ENCODE measurements at places on chromosomes 5 and 9. TPM values are rescaled to one million over a fixed set of nuclear protein-coding genes. Genes with fewer than 3 reads are reported as not detected.

Gene TMC1
- total RNA-seq, result 0.13 TPM

Gene HRH2
- 0.77 TPM for total RNA-seq

Gene TRIM36
- 2.3 TPM for total RNA-seq

Gene EQTN
- total RNA-seq, result not detected

Gene SLC34A1
- total RNA-seq, result not detected

Gene SCGB3A2
- not detected for total RNA-seq

Gene CXCL14
- 0.10 TPM for total RNA-seq

Data from A549 treated with GW870086 at 1 μM for 4 hours (cell line).